ENCODE measurements at places on chromosomes 12 and 14.

- peak; percentile 41 for DNase-seq
Measured at GRCh38 chr12:21416511-21417121, 20.8 kb upstream of the PYROXD1 start.

- peak; percentile 84 for DNase-seq
Measured at GRCh38 chr14:61188196-61188595, 92.9 kb downstream of the TMEM30B start.

- no peak for DNase-seq
Measured at GRCh38 chr14:41606282-41606531, 469 bp upstream of the LRFN5 start.

DNA sequence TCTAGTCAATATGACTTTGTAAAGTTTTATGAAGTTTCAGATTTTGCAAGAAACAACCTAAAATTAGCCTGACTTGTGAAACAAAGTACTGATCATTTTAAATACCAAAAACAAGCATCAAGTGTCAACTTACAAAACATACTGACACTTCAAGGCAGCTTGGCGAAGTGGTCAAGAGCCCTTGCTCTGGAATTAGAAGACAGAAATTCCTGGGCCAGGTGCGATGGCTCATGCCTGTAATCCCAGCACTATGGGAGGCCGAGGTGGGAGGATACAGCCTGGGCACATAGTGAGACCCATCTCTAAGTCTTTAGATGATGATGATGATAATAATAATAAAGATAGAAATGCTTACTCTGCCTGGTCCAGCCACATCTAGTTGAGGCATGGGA, 45.4 kb upstream of the NR2C1 start:
- DNase-seq: peak; percentile 34

DNA sequence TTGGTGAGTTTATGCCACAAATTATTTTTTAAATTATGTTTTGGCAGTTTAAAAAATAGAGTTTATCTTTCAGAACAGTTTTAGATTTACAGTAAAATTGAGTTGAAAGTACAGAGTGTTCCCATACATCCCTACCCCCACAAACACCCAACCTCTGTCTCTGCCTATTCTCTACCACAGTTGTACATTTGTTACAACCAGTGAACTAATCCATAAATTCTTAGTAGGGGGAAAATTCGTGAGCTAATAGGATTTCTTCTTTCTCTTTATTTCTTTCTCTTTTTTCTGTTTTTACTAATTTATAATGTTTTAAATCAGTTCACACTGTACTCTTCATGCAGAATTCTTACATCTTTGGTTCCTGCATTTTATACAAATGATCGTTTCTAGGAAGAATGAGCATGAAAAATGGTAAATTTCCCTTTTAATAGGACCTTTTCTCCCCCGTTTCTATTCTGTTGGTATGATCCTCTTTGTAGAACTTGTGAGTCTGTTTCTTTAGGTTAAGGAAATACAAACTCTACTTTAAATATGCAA, 56.7 kb downstream of the MIPOL1 start:
- peak; percentile 21 for DNase-seq

GRCh38 chr12:113980537-113981337, 14.6 kb upstream of the RBM19 start:
- peak; percentile 47 for DNase-seq

DNA sequence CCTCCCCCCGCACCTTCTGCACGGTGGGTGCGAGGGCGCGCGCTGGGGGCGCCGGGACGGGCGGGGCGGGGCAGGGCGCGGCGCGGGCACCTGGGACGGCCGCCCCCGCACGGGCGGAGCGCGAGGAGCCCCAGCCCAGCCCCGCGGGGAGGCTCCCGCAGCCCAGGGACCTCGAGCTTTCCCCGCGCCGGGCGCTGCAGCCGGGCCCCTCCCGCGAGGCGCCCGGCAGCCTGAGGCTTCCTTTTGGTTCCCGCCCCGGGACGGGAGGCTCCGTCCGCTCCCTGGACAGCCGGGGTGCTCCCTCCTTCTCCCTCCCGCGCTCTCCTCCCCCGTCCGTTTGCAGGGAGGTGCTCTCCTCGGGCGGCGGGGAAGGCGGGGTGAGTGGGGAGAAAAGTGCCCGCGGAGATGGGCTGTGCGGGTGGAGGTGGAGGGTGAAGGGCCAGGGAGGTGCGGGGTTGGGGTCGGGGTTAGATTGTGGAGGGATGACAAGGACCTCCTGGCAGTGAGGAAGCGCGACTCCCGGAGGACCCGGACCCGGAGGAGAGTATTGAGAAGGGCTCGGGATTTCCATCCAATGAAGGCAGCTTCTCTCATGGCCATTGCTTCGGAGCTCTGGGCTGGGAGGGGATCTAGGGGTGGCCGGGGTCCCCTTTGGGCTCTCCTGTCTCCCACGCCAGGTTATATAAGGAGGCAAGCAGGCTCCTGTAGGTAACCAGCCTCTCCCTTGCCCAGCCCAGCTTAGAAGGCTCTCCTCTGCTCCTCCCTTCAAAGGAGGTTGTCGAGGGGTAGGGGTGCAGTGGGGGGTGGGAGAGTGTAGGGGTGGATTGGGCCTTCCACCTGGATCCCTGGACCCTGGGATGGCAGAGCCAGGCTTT, 645 bp downstream of the JDP2 start:
- DNase-seq: peak; percentile 29

DNA sequence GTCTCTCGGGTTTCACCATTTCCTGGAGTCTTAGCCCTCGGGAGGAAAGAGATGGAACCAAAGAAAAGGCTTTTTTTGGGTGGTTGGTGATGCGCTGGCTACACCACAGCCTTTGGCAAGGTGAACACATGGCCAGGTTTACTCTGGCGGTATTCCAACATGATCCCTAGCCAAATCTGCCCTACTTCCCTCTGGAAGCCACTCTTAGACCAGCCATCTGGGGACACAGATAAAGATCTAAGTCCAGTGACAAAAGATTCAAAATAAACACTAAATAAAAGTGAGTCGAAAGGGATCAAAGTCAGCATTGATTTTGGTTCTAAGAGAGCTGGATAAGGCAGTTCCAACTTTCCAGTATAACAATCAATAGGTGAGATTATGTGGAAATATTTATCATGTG, 694.5 kb downstream of the VRK1 start:
- no peak for DNase-seq

GRCh38 chr12:2396448-2396871, 343.7 kb downstream of the CACNA1C start:
- DNase-seq: no peak

DNA sequence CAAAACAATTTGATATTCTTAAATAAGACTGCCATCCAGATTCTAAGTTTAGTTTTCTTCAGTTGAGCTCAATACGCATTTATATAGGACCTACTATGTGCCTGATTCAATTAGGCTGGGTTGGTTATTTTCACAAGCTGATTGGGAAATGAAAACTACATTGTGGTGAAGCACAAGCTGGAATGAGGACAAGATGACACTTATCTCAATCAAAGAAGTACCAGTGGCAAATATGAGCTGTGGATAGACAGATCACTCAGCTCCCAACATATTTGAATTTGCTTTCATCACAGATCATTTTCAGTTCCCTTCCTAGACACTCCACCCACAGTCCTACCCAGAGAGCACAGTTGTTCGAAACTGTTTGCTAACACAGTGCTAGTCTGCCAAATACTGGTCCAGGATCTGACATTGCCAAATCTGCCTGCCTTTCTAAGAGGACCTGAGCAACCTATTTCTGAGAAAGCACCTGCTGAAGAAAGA, 74.7 kb downstream of the LLPH start:
- DNase-seq: no peak

DNA sequence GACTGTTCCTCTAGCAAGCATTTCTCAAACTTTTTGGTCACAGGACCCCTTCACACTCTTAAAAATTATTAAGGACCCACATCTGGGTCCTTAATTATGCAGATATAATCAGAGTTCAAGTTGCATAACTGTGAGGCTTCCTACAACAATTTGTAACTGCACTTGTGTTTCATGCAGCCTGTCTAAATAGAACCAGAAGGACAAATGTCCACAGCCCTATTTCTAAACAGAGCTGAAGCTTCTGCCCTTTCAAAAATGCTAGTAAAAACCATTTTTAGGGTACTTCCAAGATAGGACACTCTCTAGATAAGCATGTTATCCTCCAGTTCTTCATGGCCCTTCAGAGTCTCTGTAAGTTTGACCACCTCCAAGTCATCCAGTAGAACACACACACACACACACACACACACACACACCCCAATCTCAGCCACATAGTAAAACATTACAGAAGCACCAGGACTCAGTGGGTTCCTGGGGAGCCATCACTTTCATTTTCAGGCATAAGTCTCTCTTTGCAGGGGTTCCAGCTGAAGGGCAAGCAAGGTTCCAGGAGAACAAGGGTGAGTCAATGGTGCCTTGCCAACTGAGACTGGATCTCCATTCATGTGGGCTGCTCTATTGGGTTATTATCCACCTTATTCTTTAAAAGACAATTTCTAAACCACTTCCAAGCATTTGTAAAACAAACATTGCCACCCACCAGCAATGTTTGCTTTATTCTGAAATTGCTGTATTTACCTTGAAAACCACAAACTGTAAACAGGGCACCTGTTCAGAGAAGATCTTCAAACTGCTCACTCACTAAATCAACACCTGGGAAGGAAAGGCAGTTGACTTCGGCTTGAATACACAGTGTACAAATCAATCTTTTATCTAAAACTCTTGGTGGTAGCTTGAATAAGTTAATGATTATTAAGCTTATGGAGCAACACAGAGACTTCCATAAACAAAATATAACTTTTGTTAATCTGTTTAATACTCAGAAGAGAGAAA, 64.1 kb downstream of the ITPR2 start:
- no peak for DNase-seq

GRCh38 chr12:48688836-48689235, 6.8 kb upstream of the KANSL2 start:
- DNase-seq: no peak

GRCh38 chr14:105039458-105040205, 18.7 kb upstream of the CDCA4 start:
- DNase-seq: no peak

- DNase-seq: peak; percentile 57
Measured at GRCh38 chr12:44930972-44931600, 55.0 kb upstream of the NELL2 start.

- DNase-seq: no peak
Measured at GRCh38 chr12:99195474-99195873, 452.1 kb upstream of the GARIN6 start.

- DNase-seq: no peak
Measured at GRCh38 chr14:55170526-55170925, 20.9 kb downstream of the DLGAP5 start.

GRCh38 chr12:53208877-53209463, 1.9 kb upstream of the ITGB7 start:
- DNase-seq: no peak

DNA sequence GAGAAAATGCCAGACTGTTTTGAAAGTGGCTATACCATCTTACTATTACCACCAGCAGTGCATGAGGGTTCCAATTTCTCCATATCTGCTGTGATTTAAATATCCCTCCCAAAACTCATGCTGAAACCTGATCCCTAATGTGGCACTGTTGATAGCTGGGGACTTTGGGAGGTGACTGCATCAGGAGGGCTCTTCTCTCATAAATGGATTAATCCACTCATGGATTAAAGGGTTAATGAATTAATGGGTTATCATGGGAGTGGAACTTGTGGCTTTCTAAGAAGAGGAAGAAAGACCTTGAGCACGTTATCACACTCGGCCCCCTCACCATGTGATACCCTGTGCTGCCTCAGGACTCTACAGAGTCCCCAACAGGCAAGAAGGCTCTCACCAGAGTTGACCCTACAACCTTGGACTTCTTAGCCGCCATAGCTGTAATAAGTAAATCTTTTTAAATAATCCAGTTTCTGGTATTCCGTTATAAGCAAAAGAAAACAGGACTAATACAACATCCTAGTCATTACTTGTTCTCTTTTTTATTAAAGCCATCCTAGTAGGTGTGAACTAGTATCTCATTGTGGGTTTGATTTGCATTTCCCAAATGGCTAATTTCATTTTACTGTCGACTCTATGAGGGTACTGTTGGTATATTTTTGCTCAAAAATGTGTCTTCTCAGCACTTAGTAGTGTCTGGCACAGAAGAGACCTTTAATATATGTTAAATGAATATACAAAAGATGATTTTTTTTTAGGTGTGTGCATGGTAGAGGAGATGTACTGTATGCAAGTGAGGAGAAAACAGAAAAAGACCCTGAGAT, 14.3 kb downstream of the PPP1R12A start:
- DNase-seq: no peak

DNA sequence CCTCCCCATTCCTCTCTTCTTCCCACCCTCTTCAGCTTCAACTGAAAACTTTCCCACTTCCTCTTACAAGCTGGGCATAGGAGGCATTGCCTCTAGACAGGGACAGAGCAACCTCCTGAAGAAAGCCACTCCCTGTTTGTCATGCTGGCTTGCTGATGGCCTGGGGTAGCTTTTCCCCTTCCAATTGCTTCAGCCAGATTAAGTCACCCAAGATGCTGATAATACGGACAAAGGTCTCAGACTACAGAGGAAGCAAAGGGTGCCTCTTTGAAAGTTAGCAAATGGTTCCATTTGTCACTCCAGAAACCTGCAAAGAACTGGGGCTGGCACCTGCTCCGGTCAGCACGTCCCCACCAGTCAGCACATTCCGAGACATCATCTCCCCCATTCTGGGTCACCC, 6.0 kb downstream of the KRT2 start:
- no peak for DNase-seq

DNA sequence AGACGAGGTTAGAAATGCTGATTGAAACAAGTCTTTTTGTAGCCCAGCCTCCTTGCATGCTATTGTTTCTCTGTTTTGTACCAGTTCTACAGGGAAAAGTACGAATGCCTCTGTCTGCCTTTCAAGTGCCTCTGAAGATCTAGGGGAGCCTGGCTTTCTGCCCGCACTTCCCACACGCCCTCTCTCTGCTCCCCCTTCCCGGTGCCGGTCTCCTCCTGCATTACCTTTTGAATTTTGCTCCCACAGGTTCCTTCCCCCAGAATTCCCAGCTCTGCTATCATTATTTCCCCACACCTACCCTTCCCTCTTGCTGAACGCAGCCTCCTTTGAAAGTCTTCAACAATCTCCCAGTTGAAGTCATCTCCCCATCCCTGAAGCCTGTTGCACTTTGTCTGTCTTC, 689.7 kb downstream of the BCL11B start:
- DNase-seq: no peak

- DNase-seq: no peak
Measured at GRCh38 chr12:25269701-25270100, 19.0 kb upstream of the KRAS start.

- no peak for DNase-seq
Measured at GRCh38 chr12:53968214-53969127, 4.5 kb upstream of the HOXC11 start.

GRCh38 chr12:112283546-112283945, 98.7 kb downstream of the HECTD4 start:
- peak; percentile 6 for DNase-seq

GRCh38 chr14:66295386-66295785, 190.8 kb upstream of the CCDC196 start:
- no peak for DNase-seq

DNA sequence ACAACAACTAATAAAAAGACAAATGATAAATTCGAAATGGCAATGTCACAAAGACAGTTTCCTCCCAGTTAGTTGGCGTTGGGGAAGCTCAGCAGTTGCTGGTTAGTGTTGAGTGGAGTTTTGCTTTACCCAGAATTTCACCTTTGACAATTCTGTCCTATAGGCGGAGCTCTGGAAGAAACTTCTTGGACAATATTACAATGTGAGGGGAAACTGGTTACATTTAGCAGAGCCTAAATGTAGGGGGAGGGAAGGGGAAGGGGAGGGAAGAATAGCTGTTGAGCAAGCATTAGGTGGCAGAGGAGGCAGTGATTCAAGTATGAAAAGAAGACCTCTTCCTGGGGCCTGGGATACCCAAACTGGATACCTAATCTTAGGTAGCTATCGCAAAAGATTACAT, 51.4 kb downstream of the BDKRB1 start:
- DNase-seq: no peak

Data from LHCN-M2 (cell line).